ENCODE measurements at places on chromosomes 3 and 15.
A peak's percentile ranks its signal among the peaks of the same experiment; 100 is the strongest.

GRCh38 chr15:36414670-36415069 is 164.8 kb upstream of the CDIN1 start:
- DNase-seq: no peak

DNA sequence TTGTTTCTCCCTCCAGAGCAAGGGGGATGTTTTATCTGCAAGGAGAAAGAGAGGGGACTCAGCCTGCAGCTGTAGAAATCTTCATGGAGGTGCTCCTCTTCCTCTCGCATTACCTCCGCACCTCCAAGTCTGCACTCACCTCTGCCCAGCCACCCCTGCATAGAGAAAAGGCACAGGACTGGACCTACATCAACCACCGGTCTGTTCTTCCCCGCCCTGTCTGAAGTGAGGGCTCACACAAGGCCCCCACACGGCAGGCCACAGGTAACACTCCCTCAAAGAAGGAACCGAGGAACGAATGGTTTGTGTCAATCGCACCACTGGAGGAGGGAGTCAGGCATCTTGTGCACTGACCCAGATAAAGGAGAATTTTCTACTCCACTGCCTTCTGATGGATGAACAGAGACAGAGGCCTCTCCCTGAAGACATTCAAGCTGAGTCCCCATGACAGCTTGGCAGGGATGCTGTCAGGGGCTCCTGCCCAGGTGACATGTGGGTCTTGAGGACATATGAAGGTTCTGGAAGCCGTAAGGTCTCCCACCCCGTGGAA is 260.3 kb downstream of the XXYLT1 start:
- no peak for DNase-seq

- DNase-seq: no peak
Observed at GRCh38 chr3:181757694-181758306, 46.1 kb downstream of the SOX2 start.

- DNase-seq: no peak
Observed at GRCh38 chr3:38578081-38578475, 71.4 kb downstream of the SCN5A start.

GRCh38 chr15:76576523-76577279 is 240.1 kb downstream of the ISL2 start:
- DNase-seq: no peak

DNA sequence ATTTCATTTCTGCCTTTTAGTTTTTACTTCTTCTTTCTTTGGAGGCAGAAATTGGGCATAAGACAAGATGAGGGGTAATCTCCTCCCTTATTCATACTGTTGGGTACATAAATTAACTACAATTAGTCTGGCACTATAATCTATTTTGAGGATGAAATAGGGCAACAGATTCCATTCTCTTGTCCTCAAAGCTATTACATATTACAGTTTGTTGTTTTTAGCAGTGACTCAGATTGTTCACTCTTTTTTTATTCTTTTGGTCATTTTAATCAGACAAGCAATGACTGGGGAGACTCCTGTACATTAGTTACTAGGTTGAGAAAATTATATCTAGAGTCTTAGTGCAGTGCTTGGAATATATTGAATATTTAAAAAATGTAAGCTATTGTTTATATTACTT is 556.0 kb downstream of the OTOL1 start:
- no peak for DNase-seq

GRCh38 chr3:52041118-52041731 is 15.1 kb downstream of the DUSP7 start:
- DNase-seq: no peak

GRCh38 chr3:69178838-69179739 is 56.7 kb upstream of the LMOD3 start:
- no peak for DNase-seq

DNA sequence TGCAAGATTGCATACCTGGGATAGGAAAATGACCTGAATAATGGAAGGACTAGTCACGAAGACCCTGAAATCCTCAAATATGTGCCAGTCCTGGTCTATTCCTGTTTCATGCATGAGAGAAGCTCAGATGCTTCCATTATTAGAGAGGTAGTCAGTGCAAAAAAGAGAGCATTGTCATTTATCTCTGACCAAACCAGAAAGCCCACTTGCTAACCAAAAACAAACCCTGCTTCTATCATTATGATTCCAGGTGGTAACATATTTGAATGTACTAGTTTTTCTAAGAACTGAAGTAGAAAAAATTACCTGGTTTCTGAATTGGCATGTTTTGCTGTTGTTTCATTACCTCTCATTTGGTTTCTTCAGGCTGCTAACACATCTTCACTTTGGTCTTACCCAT is 160.8 kb upstream of the MANF start:
- DNase-seq: no peak

DNA sequence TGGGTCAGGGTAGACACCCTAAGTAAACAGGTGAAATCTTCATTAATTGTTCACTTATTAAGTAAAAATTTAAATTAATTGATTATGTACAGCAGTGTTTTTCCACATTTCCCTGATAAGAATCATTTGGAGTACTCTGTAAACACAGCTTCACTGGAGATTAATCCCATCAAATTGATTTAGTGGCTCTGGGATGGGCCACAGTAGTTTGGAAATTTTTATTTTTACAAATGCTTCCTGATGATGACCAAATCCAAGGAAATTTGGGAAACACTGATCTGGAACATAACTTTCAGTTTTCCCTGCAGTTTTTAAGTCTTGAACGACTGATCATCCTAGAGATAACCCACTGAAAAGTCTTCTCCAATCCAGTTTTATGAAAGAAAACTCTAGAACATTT is 18.8 kb upstream of the RPLP1 start:
- DNase-seq: no peak

DNA sequence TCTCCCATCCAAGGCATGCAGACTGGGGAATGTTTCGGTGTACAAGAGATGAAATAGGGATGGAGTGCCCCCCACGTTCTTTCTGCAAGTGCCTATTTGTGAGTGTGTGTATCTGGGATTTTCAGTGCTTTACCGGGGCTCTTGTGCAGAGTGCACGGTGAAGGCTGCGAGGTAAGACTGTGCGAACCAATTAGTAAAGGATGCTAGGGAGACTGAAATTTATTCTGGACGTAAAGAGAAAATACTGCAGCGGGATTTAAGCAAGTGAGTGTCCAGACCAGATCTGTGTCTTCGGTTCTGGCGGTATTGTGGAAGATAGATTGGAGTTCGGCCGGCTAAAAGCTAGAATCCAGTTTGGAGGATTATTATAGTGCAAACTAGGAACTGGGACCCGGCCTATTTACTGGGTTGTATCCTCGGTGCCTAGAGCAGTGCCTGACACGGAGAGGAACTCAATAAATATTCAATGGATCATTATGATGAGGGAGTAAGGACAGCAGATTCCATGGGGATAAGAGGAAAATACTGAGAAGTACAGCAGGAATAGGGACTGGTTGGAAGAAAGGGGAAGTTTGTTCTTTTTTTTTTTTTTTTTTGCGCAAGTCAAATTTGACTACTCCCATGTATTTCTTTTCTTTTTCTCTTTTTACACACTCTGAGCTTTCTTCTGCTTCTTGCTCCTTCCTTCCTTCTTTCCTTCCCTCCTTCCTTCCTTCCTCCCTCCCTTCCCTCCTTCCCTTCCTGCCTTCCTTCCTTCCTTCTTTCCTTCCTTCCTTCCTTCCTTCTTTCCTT is 580 bp upstream of the MAGEF1 start:
- DNase-seq: no peak

GRCh38 chr15:63990454-63990853 is 55.8 kb downstream of the DAPK2 start:
- DNase-seq: no peak

DNA sequence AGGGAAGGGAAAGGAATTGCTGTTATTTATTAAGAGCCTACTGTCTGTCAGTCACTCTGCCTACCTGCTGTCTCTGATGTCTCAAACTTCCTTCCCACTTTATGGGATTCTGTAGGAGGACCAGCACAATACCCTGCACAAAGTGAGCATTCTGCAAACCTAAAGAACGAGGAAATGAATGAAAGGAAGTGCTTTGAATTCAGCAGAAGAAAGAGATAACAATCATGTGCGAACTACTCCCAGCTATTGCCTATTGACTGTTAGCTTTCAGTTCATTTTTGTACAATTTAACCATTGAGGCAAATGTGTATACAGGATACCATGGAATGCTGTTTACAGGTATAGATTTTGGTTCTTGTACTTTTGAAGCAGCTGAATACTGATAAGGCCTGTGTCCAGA is 66.8 kb downstream of the CMSS1 start:
- no peak for DNase-seq

DNA sequence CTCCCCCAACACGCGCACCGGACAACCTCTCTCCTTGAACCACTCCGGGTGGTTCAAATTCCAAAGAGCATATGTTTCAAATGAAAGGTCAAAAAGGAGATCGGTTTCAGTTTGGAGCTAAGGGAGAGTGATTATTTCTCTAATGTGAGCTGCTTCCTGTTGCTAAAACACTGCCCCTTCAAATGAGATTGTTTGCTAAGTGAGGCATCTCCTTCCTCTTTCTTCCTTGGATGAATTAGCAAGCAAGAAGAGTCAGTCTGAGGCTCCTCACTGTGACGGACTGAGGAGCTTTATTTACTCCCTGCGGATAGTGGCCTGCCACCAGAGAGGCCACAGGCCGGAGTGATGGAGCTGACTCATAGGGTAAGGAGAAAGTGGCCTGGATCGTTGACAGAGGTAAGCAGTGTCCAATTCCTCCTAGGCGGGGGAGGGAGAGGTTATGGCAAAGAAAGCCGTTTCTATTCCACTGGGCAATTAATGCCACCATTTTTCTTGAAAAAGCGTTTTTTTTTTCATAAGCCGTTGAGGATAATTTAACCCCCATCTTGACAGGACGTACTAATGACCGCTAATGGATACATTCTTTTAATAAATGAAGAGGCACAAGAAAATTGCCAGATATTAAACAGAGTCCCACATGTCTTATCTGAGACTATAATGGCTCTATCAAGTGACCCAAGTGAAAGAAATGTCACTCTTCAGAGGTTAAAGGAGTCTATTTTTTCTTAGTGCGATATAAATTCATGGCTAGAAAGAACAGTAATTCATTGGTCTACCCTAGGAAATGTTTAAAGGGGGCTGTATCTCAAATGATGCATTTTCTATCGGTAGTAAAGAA is 167.0 kb upstream of the ANKRD28 start:
- no peak for DNase-seq

- peak; percentile 29 for DNase-seq
Observed at GRCh38 chr3:11624161-11624560, 19.6 kb downstream of the VGLL4 start.

- no peak for DNase-seq
Observed at GRCh38 chr15:57442335-57442734, 66.0 kb downstream of the CGNL1 start.

DNA sequence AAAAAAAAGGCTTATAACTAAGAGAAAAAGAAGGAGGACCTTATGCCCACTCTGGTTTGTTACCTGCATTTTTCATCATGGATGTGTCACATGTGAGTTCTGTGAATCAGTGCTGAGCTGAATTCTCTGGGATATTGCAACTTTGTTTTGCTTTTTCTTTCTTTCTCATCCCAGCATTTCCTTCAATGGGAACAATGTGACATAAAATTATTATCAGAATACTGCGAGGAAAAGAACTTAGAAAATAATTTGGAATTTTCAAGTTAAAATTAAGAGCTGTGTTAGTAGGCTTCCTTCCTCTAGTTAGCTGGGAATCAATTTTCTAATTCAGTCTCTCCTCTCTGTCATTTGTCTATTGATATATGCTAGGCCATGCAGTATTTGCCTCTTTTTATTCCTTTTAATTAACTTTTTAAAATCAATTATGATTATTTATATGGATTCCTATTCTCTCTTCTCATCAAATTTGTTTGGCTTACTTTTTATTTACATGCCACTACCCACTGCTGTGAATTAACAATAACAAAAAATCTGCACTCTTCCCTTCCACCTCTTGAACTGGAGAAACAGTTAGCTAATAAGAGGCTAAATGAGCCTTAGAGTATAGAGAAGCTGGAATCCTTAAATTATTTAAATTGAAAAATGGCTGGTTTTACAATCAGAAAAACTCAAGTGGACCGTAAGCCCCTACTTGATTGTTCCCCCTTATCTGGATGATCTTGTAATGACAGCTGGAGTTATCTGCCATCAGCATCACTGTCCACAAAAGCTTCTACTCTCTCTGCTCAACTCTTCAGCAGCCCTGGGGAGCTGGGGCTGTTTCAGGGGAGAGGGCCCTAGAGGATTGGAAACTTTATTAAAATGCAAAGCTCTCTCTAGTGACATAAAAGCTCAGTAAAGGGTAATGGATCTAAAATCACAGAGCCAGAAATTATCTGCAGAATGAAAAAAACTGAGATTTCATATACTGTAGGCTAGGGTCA is 95.3 kb upstream of the SOX2 start:
- no peak for DNase-seq

- no peak for DNase-seq
Observed at GRCh38 chr3:112643621-112644240, 2.8 kb upstream of the CCDC80 start.

DNA sequence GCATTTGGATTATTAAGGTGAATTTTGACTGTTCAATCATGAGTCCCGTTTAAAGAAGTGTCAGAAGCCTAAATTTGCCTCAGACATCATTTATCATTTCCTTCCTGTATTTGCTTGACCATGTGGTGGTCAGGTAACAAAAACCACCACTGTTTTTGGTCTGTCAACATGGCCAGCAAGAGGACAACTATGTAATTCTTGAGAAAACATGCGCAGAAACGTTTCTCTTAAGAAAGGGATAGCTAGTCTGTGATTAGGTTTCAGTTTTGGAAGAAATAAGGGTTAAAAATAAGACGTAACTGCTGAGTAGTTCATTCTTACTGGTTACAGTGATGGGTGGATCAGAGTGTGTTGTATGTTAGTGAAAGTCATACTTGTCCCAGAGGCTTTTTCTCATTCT is 204.5 kb downstream of the AKAP13 start:
- DNase-seq: no peak

DNA sequence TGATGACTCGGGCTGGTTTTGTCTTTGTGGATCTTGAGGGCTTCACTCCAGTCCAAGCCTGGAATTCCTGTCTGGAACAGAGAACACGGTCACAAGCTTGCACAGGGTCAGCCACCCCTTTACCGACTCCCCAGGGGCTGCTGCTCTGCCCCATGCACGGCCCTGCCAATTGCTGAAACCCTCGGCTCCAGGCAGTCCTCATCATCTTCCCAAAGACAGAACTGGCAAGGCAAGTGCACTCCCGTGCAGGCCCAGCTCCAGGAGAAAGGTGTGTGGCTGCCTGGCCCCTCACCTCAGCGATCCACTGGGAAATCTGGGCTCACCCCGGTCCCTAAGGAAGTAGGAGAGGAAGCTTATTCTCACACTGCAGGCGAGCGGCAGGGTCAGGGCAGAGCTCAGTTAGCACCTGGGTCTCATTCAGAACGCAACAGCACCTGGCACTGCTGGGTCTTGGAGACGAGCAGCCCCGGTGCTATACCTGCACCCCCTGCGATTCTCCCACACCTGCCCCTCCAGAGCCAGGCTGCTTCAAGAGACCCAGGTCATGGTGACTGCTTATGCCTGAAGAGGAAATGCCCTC is 7.2 kb downstream of the MAP6D1 start:
- no peak for DNase-seq

DNA sequence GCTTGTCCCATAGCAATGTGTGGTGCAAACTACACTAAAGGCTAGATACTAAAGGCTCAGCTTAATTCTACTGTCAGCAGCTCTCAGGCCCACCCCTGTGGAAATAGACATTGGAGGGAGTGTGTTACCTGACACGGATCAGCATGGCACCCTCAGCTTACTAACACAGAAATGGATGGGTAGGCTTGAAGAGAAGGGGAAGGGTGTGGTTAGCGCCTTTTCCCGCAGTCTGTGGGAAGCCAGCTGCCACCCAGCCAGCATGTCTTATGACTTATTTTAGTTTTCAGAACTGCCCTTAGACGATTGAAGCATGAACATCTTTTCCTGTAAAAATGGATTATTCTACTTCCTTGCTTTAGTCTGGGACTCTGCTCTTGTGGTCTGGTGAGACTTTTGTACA is 25.8 kb upstream of the ADPGK start:
- DNase-seq: no peak
